Sigmoid colon (tissue), 7 donors: ENCODE measurements at places on chromosomes 3 and 15. TPM values are rescaled to one million over a fixed set of nuclear protein-coding genes. Genes with fewer than 3 reads are reported as not detected.

Gene CEP70
- 42.6 TPM for total RNA-seq

Gene HACL1
- total RNA-seq, result 24.7 TPM

Gene SAMD7
- not detected for total RNA-seq

Gene CCDC39
- not detected for total RNA-seq

Gene C2CD4B
- total RNA-seq, result 1.8 TPM

Gene ZNF385D
- total RNA-seq, result 3.9 TPM

Gene KBTBD13
- not detected for total RNA-seq

Gene TMIE
- total RNA-seq, result 0.81 TPM

Gene ASB14
- not detected for total RNA-seq

Gene GP5
- 0.14 TPM for total RNA-seq

Gene SLC6A20
- not detected for total RNA-seq

Gene MEX3B
- total RNA-seq, result 4.3 TPM

Gene SUSD5
- total RNA-seq, result 1.3 TPM

Gene ALDH1A3
- 71.2 TPM for total RNA-seq

Gene ANKRD34C
- total RNA-seq, result under 0.01 TPM

Gene ZPLD1
- total RNA-seq, result not detected

Gene ZNF106
- total RNA-seq, result 69.4 TPM

Gene HTR3E
- not detected for total RNA-seq

Gene SERINC4
- total RNA-seq, result not detected

Gene PFKFB4
- 1.5 TPM for total RNA-seq

Gene STRA6
- not detected for total RNA-seq

Gene TAGLN3
- total RNA-seq, result 16.1 TPM

Gene LOXL1
- 27.7 TPM for total RNA-seq

Gene GOLGA6A
- total RNA-seq, result not detected

Gene TPRG1
- 5.9 TPM for total RNA-seq

Gene ERICH6
- not detected for total RNA-seq

Gene HRG
- not detected for total RNA-seq

Gene TRAT1
- total RNA-seq, result 0.27 TPM

Gene BNC1
- 0.36 TPM for total RNA-seq
